Stimulated activated CD8-positive, alpha-beta memory T cell treated with anti-CD3 and anti-CD28 coated beads, Interleukin-4, amount 100 ng/mL, for 1 hour (primary cell): ENCODE measurements at places on chromosomes 6 and 20.

DNA sequence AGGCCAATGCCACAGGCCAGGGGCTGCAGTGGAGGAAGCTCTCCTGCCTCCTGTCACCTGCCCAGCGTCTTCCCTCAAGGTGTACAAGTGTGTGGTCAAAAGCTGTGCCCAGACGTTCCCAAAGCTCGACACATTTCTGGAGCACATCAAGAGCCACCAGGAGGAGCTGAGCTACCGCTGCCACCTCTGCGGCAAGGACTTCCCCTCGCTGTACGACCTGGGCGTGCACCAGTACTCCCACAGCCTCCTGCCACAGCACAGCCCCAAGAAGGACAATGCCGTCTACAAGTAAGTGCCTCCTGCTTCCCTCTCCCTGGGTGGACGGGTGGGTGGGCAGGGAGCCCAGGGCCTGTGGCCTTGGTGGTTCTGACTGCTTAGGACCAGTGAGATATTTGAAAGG, 38.2 kb downstream of the ZNF341 start:
- DNase-seq: no peak

DNA sequence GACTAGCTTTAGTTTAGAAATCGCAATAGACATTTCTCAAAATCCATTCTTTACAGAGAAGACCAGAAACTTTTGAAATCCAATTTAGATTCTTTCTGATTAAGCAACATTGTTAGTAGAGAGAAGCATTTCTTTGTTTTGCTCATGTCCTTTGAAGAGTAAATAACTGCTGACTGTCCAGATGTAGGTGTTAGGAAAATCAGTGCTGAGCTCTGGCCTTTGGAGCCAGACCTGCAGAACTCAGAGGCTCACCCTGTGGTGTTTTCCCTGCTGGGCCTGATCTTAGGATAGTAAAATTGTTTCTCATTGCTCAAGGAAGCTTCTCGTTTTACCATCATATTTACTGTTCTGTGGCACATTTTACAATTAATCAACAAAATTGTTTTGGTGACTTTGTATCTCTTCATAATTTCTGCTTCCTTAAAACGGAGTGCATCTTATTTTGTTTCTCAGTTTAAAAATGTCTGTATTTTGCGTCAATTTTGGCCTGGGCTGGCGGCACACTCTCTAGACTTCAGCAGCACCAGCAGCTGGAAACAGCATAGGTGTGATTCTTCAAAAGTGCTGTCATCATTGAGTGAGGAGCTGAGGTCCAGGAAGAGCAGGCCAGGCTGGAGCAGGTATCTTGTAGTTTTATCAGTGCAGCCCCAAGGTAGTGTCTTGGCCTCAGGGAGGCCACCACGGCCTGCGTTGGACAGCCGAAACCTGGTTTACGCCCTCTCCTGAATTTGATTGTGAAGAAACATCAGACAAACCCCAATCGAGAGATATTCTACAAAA, 8.3 kb upstream of the ZDHHC14 start:
- DNase-seq: no peak

- no peak for DNase-seq
Observed at GRCh38 chr6:5217356-5217755, 43.4 kb downstream of the LYRM4 start.

- no peak for DNase-seq
Observed at GRCh38 chr20:62595491-62595890, 46.8 kb upstream of the SLCO4A1 start.
